ENCODE measurements at places on chromosomes 3 and 15.

DNA sequence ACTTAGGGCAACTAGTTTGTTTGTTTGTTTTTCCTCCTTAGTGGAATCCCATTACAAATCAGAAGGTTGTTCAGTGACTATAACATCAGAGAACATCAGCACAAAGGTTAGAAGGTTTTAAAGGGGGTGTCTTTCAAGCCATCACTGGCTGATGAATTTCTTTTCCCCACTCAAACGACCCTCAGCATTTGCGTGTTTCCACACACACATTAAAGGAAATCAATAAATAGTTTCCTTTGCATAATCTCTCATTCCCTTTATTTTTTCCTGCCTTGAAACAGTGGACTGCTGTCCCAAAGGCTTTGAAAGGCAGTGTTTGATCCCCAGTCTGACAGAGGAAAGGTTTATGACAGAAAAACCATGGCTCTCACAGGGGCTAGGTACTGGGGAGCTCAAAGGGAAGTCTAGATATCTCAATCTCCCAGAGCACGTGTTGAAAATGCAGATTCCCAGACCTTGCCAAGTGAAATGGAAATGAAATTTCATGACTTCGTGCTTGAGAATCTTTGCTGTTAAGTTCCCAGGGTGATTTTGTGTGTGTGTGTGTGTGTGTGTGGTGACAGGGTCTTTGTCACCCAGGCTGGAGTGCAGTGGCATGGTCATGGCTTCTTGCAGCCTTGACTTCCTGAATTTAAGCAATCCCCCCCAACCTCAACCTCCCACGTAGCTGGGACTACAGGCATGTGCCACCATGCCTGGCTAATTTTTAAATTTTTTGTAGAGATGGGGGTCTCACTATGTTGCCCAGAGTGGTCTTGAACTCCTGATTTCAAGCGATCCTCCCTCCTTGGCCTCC, 2.2 kb upstream of the INTS14 start:
- no peak for DNase-seq

GRCh38 chr3:70179111-70179510, 133.3 kb downstream of the MDFIC2 start:
- DNase-seq, result no peak

- DNase-seq, result no peak
Observed at GRCh38 chr15:98785807-98786621, 137.7 kb downstream of the IGF1R start.

DNA sequence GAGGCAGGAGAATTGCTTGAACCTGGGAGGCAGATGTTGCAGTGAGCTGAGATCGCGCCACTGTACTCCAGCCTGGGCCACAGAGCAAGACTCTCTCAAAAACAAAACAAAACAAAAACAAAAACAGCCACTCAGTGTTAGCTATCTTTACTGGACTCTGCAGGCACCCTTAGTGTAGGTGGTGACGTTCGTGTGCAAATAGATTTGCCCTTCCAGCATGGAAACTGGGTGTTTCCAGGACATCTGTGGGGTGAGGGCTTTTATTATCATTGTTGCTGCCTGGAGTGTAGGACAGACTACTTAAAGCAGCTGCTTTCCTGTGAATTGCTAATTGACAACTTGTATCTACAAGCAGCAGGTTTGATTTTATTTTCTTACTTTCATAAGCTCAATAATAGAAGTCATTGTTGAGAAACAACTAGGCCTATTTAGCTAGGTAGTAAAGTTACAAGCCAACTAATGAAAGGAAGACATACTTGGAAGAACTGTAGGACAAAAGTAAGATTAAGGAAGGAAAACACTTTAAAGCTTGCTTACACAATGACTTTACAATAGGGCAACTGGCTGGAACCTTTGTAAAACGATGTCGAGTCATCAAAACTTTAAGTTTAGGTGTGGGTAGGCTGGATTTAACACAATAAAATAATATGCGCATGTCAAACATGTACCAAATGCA, 25.4 kb upstream of the SPPL2A start:
- DNase-seq, result no peak

- no peak for DNase-seq
Observed at GRCh38 chr3:194521510-194522260, 34.9 kb upstream of the ATP13A3 start.

DNA sequence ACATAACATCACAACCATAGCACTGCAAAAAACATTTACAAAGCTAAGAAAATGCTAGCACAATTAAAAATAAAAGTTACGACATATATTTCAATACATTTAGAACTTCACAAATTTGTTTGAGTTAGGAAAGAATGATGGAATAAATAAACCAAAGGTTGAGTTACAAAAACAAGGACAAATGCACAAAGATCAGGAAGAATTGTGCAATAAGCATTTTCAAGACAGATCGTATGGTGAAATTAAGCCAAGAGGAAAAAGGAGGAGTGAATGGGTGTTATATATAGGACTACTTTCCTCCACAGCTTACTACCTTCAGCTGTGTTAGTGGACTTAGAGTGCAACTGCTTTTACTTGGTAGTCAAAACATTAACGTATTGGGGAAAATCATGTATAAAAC, 5.9 kb upstream of the CTXN2 start:
- DNase-seq, result no peak

- DNase-seq, result peak; percentile 67
Observed at GRCh38 chr3:146640955-146641867, 36.1 kb upstream of the PLSCR5 start.

DNA sequence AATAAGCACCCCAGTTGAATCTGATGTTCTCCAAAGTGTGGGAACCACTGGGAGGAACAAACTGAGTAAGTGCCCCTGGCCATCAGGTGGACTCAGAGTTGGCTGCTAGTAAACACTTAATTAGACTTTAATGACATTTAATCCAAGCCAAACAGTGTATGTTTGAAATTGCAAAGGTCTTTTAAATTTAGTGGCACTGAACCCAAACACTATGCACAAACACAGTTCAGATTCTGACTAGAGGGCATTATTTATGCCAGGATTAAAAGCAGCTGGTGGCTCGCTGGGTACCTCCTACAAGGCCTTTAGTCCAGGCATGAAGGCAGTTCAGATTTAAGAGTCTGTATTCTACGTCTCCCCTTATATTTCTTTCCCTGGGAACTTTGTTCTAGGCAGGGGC, 264.8 kb downstream of the CLSTN2 start:
- DNase-seq, result no peak

DNA sequence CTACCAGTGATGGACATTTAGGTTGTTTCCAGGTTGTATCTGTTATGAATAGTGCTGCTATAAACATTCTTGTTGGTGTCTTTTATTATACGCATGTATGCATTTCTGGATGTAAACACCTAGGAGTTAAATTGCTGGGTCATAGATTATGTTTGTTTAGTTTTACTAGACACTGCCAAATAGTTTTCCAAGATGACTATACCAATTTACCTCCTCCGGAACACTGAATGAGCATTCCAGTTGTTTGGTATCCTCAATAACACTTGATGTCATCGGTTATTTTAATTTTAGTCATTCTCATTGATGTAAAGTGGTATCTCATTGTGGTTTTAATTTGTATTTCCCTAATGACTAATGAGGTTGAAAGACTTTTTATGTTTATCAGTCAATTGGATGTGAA, 36.6 kb upstream of the ARID3B start:
- no peak for DNase-seq

DNA sequence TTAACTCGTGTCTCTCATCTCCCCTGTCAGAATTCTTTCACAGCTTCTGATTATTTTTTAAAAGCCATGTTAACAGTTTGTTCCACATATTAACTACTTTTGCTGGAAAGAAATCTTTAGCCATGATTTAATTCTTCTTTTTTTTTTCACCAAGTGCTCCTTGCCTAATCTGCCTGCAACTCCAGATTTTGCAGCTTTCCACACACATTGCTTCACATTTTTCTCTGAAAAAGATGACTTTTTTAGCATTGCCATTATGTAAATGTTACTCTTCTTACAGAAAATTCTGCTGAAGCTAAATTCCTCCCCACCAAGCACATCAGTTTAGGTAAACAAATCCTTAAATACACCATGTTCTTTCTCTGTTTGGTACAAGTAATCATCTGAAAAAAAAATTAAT, 23.4 kb upstream of the PPARG start:
- no peak for DNase-seq

GRCh38 chr3:8589880-8590556, 54.6 kb downstream of the SSUH2 start:
- DNase-seq, result no peak

DNA sequence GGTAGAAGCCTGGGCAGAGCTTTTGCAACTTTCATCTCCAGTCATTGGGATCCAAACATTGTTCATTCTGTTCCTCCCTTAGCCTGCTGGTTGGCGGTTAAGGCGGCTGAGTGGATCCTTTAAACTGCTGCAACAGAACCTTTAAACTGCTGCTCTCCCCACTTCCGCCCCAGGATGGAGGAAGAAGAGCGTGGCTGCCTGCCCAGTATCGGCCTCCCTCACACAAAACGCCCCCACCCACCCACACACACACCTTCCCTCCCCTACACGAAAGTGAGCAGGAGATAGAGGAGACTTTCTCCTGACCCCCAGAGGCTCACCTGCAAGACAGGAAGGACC, 460 bp upstream of the ZMAT3 start:
- no peak for DNase-seq

DNA sequence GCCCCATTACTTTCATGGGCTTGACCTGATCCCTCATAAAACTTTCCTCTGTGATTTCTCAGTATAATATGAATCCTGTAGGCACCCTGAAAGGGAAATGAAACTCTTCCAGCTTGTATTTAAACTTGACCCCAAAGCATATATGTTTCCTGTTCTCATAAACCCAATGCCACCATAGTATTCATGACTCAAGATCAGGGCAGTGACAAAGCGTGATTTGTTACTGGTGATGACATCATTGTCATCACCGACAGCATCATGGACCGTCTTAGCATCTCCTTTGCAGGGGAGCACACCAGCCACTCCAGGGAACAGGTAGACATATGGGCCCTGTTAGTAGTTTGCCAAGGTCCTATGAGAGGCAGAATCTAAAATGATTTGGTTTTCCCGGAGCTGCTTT, 741.2 kb downstream of the NR2F2 start:
- no peak for DNase-seq
